ENCODE measurements at places on chromosomes 7 and 10.

GRCh38 chr10:69863580-69863979 is 61.9 kb downstream of the COL13A1 start:
- no peak for DNase-seq

DNA sequence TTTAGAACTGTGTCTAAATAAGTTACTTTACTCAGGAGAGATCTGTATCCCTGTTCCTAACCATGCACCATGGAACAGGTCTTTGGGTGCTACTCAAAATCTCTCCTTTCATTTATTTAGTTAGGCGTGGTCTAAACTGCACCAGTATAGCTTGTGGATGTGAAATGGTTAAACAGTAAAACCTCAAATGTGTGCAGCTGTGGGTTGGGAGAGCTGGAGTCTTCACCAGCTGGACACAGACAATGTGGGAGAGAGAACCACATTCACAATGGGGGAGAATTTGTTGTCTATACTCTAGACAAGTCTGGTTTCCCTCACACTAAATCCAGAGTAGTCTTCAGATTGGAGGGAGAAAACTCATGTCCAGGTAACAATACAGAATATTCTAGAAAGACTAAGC is 31.2 kb upstream of the IKZF1 start:
- no peak for DNase-seq

DNA sequence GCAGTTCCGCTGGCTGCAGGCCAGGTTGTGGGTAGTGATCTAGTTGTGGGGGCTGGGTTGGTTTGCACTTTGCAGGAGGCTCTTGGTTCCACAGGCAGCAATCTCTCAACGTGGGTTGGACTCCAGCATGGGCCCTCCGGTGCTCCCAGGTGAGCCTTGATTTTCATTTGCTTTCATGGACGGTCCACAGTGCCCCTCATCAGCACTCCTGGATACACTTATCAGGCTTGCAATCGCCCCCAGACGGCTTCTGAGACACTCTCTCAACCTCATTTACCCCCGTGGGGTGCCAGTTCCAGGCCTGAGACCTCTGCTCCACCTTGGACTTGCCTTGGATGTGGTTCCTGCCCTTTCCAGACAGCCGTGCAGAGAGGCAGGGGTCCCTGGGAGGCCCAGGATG is 31.3 kb upstream of the ZNF273 start:
- DNase-seq = no peak

GRCh38 chr10:71283410-71283809 is 35.6 kb upstream of the SLC29A3 start:
- DNase-seq = no peak

- DNase-seq = no peak
Measured at GRCh38 chr10:107157071-107157470, 7.4 kb downstream of the SORCS1 start.

DNA sequence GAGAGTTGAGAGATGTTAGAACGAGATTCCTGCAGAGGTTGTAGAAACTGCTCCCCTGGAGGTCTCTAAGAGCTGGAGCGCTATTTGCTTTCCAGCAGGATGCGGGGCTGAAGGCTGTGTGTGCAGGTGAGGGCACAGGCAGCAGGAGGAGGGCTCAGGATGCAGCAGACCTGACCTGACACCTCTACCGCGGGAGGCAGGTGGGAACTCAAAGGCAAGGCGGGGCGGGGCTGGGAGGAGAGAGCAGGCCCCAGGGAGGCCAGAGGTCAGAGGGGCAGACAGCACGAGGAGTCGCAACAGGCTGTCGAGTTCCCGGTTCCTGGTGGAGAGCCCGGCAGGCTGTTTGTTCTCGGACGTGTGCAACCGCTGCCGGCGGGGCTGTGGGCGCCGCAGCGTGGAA is 7.9 kb upstream of the CRTAC1 start:
- no peak for DNase-seq

DNA sequence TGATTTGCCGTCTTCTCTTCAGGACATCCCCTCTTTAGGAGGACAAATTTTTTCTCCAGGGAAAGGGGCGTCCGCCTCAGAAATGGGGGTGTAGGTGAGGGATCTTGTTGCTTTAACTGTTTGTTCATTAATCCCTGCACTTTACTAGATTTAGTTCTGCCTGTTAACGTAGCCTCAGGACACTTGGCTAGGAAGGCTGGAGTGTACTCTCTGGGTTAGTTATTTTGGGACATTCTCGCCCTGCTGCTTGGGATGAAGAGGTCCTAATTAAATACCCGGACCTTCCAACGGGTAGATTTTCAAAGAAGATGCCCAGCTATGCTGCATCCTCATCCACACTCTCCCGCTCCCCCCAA is 552 bp upstream of the ZNF365 start:
- no peak for DNase-seq

DNA sequence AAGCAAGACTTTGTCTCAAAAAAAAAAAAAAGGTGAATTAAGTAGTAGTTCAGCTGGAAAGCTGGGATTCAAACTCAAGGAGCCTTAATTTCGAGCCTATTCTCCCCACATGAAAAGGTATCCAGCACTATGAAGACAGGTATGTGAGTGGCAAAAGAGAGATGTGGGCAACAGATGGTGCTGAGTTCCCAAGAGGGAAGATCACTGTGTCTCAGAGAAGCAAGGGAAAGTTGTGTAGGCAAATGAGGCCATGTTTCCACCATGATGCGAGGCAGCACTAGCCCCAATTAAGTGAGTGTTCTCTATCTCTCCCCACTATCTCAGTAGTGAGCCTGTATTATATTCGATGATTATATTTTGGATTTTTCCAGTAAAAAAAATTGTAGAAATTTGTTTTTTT is 19.8 kb upstream of the ST7 start:
- DNase-seq = no peak

DNA sequence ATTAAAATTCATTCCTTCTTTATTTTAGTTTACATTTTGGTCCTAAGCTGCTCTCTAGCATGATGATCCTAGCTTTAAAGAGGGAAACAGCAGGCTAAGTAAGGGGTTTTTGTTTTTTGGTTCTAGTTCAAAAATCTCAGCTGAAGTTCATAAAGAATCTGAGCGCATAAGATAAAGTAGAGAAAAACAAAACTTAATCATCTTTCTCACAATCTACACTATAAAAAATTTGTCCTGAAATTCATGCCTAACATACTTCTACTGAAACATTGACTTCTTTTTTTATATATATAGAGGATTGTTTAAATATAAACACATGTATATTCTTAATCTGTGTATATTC is 6.8 kb upstream of the IGF2BP3 start:
- DNase-seq = no peak

GRCh38 chr7:26792576-26792975 is 71.8 kb downstream of the SKAP2 start:
- no peak for DNase-seq

Measured in DMS79 treated with DMSO at 0.1 percent for 48 hours (cell line).